GM20000 (cell line): ENCODE measurements at places on chromosomes 7 and 10.

- no peak for DNase-seq
Measured at GRCh38 chr10:118662228-118663035, 67.0 kb upstream of the PRLHR start.

GRCh38 chr7:2357571-2357970 is 2.9 kb downstream of the EIF3B start:
- no peak for DNase-seq

DNA sequence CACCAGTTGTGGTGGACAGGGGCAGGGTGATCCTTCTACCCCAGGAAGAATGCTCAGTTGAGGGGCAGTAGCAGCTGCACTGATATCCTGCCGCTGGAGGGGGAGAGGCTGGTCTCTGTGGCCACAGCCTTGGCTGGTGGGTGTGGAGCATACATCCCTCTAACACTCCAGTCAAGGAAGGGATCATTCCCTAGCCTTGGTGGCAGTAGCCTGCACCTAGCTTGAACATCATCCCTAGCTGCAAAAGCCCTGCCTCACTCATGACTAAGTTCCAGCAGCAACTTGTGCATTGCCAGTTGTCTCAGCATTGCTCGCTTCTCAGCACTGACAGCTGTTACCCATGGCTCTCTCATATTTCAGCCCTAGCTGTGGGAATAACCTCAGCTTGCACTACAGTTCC is 688.9 kb upstream of the POT1 start:
- DNase-seq: no peak

DNA sequence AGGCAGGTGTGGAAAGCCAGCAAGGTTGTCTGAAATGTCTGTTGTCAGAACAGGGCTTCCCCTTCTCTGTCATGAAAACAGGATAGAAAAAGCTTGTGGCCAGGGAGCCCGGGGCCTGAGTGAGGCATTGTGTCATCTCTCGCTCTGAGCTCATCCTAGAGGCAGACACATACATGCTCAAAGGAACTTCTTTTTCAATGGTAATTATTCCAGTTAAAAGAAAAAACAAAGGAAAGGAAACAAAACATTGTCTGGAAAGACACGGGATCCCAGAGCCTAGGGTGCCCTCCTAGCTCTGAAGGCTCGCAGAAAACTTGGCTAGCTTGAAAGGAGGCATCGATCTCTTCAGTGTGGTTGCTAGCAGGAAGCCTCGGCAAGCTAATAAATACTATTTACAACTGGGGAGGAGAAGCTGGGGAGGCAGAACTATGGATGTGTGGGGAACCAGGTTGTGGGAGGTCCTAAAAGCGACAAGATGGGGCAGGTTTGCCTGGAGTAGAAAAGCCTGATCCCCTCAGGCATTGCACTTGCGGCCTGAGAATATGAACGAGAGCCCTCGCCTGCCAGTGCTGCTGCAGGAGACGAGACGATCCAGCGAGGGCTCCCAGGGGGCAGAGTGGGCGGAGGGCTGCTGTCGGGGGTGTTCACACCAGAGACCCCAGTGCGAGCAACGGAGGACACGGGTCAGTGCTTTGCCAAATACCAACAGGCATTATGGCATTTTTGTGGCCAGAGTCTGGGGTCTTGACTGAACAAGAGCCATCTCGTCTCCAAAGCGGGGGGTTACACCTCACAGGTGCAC is 32.8 kb upstream of the DGKI start:
- DNase-seq: peak; percentile 43

- DNase-seq: peak; percentile 70
Measured at GRCh38 chr10:117175901-117176534, 21.3 kb upstream of the KCNK18 start.

- no peak for DNase-seq
Measured at GRCh38 chr7:46220066-46220630, 299.1 kb upstream of the IGFBP3 start.

GRCh38 chr7:132437730-132438129 is 138.5 kb downstream of the PLXNA4 start:
- DNase-seq: no peak

- no peak for DNase-seq
Measured at GRCh38 chr10:114279901-114280644, 41.0 kb downstream of the VWA2 start.

DNA sequence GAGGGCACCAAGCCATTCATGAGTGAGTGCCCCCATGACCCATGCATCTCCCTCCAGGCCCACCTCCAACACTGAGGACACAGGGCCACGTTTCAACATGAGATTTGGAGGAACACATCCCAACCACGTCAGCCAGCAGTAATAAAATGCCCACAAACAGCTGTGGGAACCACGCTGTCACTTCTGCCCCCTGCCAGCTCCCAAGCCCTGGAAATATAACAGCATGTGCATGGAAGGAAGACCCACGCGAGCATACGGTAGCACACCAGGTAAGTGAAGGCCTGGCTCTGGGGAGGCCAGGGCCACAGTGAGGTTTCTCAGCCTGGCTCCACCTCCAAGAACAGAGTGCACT is 168.9 kb upstream of the PFKP start:
- DNase-seq: no peak

GRCh38 chr7:140334341-140335057 is 63.8 kb downstream of the SLC37A3 start:
- DNase-seq: no peak

GRCh38 chr10:62399211-62399610 is 25.0 kb downstream of the ZNF365 start:
- DNase-seq: no peak

DNA sequence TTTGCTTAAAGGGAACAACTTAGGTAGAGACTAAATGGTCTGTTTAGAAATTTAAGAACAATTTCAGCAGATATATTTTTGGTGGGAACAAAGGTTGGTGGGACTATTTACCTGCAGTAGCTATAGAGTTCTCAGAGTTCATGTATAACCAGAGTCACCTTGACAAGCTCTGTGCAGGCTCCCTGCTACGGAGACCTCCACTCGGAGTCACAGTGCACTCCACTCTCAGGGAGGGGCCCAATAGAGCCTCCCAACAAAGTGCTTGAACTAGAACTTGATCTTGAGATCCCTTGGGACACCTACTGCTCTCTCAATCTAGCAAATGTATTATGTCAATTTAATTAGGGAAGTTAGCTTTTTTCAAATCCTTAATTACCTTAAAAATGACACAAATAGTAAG is 2.3 kb downstream of the MYPN start:
- no peak for DNase-seq

GRCh38 chr7:4460597-4460996 is 221.5 kb upstream of the FOXK1 start:
- DNase-seq: no peak

DNA sequence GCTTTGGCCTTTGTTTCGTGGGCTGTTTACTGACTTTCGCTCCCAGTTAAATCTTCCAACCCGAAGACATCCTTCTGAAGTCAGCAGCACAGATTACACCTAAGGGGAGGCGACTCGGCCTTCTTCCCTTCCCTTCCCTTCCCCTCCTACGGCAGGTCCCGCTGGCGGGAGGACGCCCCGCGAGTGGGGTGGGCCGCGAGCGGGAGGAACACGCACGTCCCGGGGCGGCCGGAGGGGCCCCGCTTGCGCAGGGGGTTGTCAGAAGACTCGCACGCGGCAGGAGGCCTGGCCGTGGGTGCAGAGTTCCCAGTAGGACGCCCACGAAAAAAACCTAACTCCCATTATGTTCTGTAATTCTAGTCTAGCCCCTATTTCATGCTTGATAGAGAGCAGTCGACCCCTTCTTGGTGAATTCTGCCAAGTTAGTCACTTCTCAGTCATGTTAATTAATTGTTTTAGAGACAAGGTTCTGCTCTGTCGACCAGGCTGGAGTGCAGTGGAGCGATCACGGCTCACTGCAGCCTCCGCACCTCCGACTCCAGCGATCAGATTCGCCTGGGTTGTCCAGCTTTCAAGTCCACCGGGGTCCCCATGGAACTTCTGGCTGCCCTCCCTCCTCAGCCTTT is 19.2 kb upstream of the ZNF32 start:
- DNase-seq: no peak

- no peak for DNase-seq
Measured at GRCh38 chr7:128172151-128172550, 68.9 kb upstream of the LEP start.

- DNase-seq: no peak
Measured at GRCh38 chr10:24806262-24806661, 82.6 kb upstream of the ARHGAP21 start.

- no peak for DNase-seq
Measured at GRCh38 chr10:66811211-66811610, 114.6 kb upstream of the LRRTM3 start.

DNA sequence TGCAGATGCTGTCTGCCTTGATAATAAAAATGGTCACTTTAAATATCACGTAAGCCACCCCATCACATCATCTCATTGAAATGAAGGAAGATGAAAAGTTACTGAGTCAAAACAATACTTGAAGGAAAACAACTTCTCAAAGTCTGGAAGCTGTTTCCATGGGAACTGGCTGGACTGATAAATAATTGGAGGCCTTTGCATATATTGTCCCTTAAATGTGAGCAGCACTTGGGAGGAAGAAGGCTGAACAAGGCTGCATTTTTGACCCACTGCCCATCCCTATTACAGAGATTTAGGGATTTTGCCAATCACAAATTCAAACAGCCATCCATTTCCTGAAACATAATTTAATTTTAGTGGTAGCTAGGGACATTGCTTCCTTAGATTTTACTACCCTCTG is 18.2 kb upstream of the MAGI2 start:
- DNase-seq: no peak

GRCh38 chr7:129434675-129435318 is 565 bp downstream of the STRIP2 start:
- DNase-seq: peak; percentile 25

- DNase-seq: no peak
Measured at GRCh38 chr7:23022258-23022769, 8.4 kb upstream of the HYCC1 start.

- peak; percentile 11 for DNase-seq
Measured at GRCh38 chr10:45427262-45427969, 53.4 kb downstream of the ALOX5 start.

- no peak for DNase-seq
Measured at GRCh38 chr10:72762042-72762441, 70.1 kb downstream of the MCU start.

- no peak for DNase-seq
Measured at GRCh38 chr7:77843194-77843593, 44.6 kb downstream of the PHTF2 start.

DNA sequence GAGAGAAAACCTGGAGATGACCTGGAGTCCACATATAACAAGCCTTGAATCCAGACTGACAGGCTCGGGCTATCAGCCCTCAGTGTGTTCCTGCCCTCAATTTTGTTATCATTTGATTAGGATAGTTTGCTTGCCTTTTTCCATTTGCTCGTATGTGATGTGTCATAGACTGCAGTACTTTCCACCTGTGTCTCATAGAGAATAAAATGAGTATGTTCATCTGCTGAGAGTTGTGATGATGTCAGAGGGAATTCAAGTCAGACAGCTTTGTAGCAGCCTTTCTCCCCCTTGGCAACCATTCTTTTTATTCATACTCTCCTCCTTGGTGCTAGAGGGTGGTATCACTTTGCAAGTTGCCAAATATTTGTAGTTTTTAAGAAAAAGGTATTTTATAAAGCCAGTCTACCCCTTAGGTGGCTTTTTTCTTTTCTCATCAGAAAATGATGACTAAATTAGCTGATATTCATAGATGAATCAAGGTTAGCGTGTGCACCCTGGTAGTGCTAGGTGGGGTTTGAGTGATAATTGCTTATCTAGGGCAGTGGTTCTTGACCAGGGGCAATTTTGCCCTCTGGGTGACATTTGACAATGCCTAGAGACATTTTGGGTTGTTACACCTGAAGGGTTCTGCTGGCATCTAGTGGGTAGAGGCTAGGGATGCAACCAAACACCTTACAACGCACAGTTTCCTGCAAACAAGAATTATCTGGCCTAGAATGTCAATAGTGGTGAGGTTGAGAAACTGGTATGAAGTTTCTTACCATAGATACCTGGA is 5.4 kb downstream of the SGPL1 start:
- DNase-seq: no peak

- DNase-seq: peak; percentile 15
Measured at GRCh38 chr7:77425101-77426051, 9.2 kb upstream of the GSAP start.

DNA sequence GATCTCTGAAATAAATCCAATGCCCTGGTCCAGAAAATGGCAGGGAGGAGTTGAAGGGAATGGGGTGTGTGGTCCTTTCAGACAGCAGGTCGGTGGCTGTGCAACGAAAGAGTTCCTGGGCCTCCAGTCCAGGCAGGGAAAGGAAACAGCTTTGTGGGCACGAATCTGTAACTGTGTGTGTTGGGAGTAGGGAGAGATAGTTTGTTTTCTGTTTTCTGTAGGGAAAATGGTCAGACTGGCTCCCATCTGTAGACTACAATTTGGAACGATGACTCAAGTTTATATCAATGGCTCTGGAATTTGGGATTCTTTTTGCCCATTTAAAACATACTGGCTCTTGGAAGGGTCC is 2.6 kb upstream of the HOXA9 start:
- no peak for DNase-seq

DNA sequence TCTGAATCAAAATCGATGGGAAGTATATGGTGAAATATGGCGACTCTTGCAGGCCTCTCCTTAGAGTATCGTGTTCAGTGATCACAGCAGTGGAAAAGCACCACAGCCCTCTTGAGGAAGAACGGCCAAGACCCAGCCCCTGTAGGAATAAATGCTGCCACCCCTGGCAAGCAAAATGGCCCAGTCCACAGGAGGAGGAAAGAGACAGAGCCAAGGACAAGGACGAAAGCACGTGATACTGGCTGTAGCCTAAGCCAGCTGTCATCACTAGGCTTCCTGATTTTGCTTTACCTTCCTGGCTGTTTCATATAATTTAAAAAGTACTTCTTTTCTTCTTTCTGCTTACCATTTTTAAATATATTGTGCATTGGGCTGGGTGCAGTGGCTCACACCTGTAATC is 395.0 kb upstream of the SHH start:
- no peak for DNase-seq

DNA sequence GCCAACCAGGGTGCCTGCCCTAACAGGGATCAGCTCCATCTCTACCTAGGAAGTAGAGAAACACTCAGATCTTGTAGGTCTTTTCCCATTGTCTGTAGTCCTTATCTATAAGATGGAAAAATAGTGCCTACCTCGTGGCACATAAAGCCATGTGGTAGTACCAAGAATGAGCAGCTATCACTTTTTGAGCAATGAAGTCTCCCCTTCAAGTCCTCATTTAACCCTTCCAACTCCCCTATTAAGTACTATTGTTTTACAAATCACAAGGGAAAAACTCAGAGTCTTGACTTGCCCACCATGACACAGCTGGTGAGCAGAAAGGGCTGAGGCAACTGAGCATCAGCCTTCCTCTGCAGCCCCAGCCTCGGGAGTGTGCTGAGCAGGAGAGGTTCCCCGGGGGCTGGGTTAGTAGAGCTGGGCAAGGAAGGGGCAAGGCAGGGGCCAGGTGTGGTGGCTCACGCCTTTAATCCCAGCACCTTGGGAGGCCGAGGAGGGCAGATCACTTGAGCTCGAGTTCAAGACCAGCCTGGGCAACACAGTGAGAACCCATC is 3.3 kb downstream of the FRAT2 start:
- DNase-seq: no peak
